ENCODE measurements at places on chromosomes 2 and 18.

DNA sequence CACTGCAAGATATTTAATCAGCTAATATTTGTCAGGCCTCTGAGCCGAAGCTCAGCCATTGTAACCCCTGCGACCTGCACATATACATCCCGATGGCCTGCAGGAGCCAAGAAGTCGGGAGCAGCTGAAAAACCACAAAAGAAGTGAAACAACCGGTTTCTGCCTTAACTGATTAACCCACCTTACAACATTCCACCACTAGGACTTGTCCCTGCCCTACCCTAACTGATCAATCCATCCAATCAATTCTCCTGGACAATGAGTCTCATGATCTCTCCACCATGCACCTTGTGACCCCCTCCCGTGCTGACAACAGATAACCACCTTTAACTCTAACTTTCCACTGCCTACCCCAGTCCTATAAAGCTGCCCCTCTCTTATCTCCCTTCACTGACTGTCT, 945.4 kb upstream of the GYPC start:
- DNase-seq = no peak

GRCh38 chr2:25085761-25086560, 44.1 kb downstream of the EFR3B start:
- DNase-seq = no peak

DNA sequence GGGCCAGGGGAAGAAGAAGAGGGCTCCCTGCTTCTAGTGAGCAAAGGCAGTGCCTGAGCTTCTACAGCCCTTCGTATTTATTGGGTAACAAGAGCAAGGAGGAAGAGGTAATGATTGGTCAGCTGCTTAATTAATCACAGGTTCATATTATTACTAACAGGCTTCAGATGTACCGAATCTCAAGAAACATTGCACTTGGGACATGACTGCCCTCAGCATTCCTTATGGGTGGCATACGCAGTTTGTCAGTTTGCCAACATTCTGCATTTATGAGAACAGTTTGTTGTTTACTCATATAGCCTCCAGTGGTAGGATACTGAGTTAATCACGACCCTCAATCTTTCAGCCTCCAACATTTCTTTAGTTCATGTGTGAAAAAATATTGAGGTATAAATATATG, 84.5 kb downstream of the HIBCH start:
- DNase-seq = no peak

- DNase-seq = no peak
These were observed 55.9 kb downstream of the CACNB4 start for GRCh38 chr2:152042636-152043615.

GRCh38 chr2:13818002-13818401, 814.5 kb upstream of the LRATD1 start:
- DNase-seq = no peak

DNA sequence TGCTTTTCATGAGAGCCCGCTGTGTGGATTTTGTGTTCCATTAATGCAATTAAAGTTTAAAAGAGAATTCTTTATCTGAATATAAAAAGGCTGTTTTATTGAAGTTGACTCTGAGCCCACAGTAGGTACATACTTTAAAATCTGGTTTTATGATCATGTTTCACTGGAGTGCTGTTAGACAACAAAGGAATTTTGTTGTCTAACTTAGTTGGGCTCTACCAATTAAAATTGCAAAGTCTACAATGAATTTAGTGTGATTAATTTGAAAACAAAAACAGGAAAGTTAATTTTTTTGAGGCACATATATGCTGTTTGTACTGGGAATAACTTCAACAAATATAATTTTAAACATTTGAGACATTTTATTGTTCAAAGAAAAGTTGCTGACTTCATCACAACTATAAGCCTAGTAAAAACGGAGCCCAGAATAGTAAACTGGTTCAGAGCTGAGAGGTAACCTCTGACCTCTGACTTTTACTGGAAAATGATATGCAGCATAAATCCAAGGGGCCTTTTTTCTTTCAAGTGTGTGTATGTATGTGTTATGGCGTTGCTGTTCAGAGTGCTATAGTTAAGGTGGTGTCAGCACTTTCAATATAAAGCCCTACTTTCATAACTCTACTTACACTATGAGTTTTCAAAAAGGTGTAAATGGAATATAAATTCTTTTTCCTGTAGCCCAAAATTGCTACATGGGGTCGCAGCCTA, 30.2 kb downstream of the MEIS1 start:
- DNase-seq = no peak

- DNase-seq = no peak
These were observed 2.2 kb downstream of the NOL4 start for GRCh38 chr18:34222307-34223163.
